NCI-H2171 (cell line): ENCODE measurements at places on chromosomes 16 and 17.

- DNase-seq, result no peak
Measured at GRCh38 chr17:61644800-61645774, 54.1 kb upstream of the NACA2 start.

DNA sequence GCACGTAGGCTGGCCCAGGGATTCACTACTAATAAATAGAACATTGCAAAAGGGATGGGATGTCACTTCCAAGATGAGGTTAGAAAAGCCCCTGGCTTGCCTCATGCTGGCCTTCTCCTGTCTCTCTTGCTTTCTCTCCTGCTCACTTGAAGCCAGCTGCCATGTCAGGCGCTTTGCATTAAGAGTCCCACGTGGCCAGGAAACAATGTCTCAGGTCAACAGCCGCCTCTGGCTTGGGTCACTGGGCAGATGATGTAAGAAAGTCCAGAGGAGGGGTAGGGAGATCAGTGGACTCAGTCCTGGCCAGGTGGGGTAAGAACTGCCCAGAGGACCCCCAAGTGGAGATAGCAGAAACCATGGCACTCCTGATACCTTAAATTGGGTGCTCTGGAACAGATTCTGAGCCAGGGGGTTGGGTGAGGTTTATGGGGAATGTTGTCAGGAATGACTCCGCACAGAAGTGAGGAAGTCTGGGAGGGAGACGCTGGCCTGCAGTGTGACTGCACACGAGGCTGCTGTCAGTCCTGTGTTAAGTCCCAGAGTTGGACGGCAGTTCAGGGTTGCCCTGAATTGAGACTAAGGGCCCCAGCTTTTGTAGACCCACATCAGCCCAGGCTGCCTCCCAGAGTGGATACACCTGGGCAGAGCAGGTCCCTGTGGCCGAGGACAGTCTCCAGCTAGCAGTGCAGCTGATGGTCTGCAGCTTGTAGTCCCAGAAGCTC, 17.7 kb downstream of the C16orf82 start:
- no peak for DNase-seq

GRCh38 chr16:21222495-21223337, 10.8 kb upstream of the ANKS4B start:
- DNase-seq, result no peak

- no peak for DNase-seq
Measured at GRCh38 chr16:69848637-69849545, 86.8 kb downstream of the WWP2 start.

DNA sequence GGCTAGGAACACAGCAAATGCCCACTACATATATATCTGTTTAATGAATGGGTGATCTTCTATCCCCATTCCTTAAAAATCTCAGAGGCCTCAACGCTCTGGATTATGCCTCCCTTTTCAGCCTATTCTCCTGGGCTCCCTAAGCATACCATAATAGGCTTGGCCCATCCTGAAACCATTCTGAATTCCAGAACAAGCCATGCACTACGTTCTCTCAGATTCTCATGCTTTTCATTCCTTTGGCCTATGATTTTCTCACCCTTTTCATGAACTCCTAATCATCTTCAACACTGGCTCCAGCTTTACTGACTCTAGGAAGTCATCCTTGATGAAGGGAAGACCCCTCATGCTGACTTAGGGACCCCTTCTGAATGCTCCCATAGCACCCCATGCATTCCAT, 71.1 kb downstream of the RPGRIP1L start:
- DNase-seq, result no peak

DNA sequence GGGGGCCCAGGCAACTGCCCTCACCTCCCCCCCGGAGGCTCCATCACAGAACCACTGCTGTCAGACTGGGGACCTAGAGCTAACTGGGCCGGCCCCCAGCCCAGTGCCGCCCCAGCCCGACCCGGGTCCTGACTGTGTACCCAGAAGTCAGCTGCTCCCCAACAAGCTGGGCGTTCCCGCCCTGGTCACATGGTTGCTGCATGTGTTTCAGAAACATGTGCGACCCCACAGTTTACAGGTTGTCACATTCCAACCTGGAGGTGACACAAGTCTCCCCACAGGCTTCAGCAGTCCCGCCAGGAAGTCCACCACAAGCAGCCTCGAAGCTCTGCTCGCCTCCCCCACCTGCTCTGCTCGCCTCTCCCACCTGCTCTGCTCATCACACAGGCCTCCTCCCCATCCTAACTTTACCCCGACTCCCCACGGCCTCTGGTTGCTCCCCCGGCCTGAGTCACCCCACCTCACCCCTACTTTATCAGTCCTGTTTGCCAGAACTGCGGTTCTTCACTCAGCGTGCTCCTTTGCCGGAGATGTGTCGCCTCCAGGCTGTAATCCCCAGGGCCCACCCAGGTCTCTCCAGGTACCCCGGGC, 968 bp downstream of the MRPL28 start:
- DNase-seq, result no peak

GRCh38 chr16:87053016-87053982, 263.9 kb downstream of the C16orf95 start:
- DNase-seq, result no peak

DNA sequence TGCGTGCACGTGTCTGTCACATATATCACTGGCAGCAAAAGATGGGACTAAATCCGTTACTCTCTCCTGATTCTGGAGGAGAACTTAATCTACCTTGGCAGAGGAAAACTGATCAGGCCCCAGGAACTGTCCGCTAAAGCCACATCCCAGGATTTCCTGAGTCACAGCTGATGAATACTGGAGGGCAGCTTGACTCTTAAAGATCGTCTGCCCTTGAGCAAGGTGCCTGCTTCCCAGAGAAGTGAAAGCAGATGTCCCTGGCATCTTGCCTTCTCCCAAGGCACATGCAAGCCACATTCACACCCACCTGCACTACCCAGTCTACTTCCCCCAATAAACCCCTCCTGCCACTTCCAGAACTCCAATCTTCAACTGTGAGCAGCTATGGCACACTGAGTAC, 99.8 kb downstream of the CPPED1 start:
- DNase-seq, result peak; percentile 4

- DNase-seq, result no peak
Measured at GRCh38 chr17:8793649-8794048, 5.5 kb downstream of the MFSD6L start.

DNA sequence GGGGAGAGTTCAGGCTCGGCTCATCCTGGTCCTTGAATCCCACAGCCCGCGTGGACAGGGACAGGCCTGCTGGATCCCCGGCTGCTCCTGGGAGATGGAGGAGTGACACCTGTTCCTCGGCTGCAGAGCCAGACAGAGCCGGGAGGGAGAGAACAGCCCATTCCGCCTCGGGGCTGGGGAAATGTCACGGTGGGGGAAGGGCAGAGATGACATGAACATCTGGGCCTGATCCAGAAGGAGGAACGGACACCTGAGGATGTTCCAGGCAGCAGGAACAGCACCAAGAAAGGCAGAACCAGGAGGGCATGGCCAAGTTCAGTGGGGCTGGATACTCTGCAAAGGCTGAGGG, 2.1 kb downstream of the ZNF764 start:
- no peak for DNase-seq

DNA sequence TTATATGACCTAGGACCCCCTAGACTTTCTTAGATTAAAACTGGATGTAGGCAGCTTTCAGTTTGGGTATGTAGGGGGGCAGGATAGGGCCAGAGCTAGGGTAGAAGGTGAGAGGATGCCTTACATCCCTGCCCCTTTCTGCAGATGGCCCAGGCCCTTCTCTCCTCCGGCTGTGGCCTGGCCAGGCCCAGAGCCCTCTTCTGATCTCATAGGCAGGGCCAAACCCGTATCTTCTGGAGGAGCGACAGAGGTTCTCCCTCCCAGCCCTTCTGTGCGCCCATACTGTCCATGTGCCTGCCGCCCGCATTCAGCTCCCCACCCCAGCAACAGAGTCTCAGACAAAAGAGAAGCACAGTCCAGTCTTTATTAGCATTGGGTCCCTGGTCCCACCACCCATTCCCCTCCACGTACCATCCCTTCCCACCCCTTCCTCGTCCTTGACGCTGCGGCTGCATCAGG, 2.0 kb upstream of the TSPOAP1 start:
- no peak for DNase-seq

DNA sequence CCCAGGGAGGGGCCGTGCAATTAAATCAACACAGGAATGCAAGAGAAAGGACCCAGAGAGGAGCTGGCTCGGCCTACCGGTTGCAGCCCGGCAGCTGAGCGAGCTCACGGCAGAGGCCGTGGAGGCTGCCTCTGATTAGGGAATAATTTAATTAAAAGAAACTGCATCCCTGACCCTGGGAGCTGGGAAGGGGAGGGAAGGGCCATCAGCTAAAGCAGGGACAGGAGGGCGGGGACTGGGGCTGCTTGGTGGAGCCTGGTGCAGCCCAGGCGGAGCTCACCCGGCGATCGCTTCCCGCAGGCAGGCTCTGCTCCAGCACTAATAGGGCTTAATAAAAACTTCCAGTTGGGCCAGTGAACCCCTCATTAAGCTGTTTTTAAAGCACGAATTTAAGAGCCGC, 43.4 kb downstream of the LMF1 start:
- DNase-seq, result no peak

GRCh38 chr17:61126473-61127249, 273.0 kb upstream of the TBX2 start:
- DNase-seq, result no peak

DNA sequence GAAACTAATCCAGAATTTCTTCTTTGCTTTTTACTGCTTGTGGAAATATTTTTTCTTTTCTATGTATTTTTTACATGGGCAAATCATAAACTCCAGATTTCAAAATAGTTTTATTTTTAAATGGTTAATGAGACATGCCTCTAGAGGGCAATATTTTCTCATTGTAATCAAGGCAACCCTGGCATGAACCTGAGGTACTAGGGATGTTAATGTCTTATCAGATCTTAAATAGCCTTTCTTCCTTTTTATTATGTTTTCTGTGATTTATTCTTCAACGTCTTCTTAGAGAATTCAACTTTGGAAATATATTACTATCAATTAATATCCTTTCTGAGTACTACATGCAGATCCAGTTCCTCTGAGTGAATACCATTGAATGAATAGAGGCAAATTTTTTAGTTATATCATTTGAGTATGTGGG, 324.7 kb downstream of the BCAS3 start:
- peak; percentile 39 for DNase-seq

- no peak for DNase-seq
Measured at GRCh38 chr16:25716186-25716585, 24.4 kb downstream of the HS3ST4 start.

DNA sequence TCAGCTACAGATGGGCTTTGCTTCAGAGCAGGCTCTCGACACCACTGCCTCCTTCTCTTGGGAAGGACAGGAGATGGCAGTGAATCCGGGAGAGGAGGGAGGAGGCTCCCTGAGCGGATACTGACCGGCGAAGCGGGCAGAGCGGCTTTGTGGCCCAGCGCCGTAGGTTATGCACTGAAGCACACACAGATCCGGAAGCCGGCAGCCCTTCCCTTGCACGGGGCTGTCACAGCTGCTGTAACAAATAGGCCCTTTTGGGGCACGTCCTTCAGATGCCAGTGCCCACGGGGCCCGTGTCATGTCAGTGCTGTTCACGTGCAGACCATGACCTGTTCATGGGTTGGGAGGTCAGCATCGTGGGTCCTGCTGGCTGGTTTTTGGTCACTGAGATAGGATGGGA, 144.7 kb upstream of the CHMP6 start:
- no peak for DNase-seq

GRCh38 chr16:49466529-49466831, 92.9 kb downstream of the C16orf78 start:
- DNase-seq, result no peak

DNA sequence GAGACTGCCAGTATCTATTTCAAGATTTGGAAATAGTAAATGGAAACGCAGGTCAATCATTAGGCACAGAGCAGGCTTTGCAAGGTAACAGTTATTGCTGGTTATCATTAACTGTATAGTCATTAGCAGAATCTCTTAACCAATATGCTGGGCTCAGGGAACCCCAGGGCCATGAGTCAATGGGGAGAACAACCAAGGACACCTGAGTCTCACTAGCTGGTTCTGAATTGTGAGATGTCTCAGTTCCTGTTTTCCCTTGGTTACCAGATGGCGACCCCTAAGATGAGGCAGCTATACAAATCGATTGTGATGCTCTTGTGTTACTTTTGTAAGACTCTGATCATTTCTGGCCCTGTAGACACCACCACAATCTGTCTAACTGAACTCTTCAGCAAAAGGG, 385.3 kb downstream of the HAPSTR1 start:
- no peak for DNase-seq

GRCh38 chr17:19386974-19387920, at the start of gene MFAP4:
TSS of gene MFAP4 (minus strand) at chr17:19387190. CDS start at chr17:19387155, 35 bp downstream.
- DNase-seq, result peak; percentile 98

DNA sequence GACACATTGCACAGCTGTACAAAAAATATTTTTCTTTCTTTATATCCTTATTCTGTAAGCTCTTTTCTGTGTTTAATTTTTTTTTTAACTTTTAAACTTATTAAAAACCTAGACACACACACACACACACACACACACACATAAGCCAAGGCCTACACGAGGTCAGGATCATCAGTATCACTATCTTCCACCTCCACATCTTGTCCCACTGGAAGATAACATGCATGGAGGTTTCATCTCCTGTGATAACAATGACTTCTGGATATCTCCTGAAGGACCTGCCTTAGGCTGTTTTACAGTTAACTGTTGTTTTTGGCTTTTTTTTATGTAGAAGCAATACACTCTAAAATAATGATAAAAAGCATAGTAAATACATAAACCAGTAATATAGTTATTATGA, 71.2 kb downstream of the TNRC6C start:
- DNase-seq, result no peak
